Activated effector memory CD4-positive, alpha-beta T cell treated with Interleukin-2 at 50 U/mL for 16 hours (primary cell): ENCODE measurements at places on chromosomes 1 and 21.

GRCh38 chr1:46077644-46078043, 54.8 kb downstream of the PIK3R3 start:
- no peak for DNase-seq

DNA sequence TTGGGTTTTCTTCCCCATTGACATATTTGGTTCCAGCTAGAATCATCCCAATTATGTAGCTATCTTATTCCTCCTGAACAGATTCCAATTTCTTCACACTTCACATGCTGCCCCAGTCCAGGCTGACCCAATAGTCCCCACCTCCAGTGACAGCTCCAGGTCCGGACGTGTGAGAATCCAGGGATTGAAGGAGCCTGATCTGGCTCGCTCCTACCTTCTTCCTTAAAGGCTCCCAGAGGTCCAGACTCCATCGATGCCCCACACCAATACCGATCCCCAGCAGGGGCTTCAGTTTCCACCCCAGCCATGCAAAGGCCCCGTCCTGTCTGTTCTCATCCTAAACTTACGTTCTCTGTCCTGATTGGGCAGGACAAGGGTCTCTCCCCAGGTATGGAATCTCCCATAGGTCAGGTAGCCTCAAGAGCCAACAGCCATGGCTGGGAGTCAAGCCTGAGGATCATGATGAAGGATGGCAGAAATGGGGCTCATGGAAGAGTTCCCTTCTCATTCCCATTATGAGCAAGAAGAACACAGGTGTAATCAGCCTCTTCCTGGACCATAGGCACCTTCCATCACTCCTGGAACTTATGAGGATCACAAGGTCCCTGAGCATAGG, 20.4 kb upstream of the SLAMF9 start:
- no peak for DNase-seq

GRCh38 chr1:116439701-116440100, 66.7 kb downstream of the ATP1A1 start:
- no peak for DNase-seq

DNA sequence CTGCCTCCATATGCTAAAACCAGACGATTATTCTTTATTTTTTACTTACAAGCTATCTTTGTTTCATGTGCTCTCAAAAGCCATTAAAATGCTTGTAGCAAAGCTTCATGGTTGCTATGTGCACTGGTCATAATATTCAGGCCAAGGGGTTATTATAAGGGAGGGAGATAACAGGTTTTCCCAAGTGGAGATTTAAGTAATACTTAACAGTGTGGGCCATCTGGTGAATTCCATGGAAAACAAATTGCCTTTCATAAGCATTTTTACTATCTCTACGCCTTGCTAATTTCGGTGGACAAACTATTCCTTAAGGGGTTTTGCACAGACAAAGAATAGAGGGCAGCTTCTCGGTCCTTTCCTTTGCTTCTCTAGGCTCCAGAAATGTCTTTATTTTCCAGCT, 137.8 kb downstream of the NUF2 start:
- no peak for DNase-seq

- no peak for DNase-seq
Measured at GRCh38 chr1:185674201-185674600, 60.0 kb upstream of the HMCN1 start.

- DNase-seq, result no peak
Measured at GRCh38 chr21:42081931-42082381, 10.8 kb downstream of the UMODL1 start.
